Right forelimb (tissue), 1 donor: ENCODE measurements at places on chromosomes 11 and 22.

DNA sequence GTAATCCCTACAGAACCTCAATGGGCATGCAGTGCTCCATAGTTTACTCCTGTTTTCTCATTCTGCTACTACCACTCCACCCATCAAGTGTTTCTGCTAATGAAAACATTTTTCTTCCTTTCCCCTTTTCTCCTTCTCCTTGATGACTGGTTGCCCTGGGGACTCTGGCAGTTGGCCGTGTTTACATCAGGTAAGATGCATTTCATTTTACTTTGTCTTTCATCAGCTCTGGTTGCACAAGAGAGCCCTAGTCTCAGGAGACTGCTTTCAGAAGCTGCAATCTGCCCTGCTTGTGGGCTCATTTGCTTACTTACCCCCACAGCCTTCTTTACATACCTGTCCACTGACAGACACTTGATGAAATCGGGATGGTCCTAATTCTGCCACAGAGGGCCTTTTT, 19.6 kb upstream of the LIMK2 start:
- no peak for DNase-seq

- DNase-seq, result no peak
Measured at GRCh38 chr22:22151308-22151707, 93.3 kb upstream of the VPREB1 start.

GRCh38 chr11:37442576-37442975, 844.5 kb upstream of the RAG2 start:
- DNase-seq, result no peak

GRCh38 chr22:40204321-40205116, 26.8 kb downstream of the TNRC6B start:
- no peak for DNase-seq

GRCh38 chr11:45450189-45450588, 164.0 kb upstream of the SYT13 start:
- DNase-seq, result no peak

DNA sequence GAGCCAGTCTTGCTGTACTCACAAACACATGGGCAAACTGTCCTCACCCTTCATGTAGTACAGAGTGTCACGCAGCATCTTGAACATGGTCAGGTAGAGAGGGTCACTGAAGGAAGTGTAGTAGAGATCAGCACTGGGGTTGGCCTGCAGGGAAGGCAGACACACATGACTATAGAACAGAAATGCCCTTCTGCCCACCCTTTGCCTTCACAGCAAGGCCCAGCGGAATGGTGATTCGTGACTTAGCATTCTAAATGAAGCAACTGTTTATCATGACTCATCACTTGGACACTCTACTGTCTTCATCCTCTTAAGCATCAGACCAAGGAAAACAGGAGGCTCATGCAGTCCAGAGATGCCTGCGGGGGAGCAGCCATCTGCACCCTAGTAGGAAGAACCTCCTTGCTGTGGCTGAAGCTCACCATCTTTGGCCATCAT, 33.4 kb downstream of the SERPIND1 start:
- DNase-seq, result no peak

DNA sequence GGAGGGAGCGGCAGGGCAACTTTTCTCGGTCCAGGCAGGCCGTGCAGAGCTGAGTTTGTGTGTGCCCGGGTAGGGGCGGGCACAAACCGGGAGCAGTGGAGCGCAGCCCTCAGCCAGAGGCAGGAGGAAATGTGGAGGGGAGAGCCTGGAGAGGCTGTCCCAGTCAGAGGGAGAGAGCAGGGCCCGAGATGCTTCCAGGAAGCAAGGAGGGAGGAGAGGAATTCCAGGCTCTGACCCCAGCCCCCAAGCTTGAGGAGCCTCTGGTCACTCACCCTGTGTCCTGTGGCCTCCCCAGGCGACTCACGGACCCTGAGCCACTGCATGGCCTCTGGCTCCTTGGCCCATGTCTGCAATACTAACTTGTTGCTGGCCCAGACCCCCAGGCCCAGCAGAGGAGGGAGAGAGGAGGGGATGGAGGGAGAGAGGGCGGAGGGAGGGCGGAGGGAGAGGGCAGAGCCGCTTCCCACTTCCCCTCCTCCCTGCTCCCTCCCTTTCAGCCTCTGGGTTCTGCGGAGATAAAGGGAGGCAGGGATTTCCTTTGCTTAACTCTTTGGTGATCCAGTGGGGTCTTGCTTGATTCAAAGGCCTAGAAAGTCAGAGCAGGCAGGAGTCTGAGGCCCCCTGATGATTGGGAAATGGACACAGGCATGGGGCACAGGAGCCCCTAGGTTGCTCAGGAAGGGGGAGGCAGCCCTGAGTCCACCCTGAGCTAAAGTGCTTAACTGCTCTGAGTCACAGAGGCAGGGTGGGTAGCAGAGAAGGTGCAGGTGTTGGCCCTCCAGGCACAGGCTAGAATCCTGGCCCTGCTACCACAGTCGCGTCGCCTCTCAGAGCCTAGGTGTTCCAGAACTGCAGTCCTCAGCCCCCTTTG, at the start of gene C1QTNF6:
Gene C1QTNF6 (minus strand): TSS at position 357 of the 871 bp plus-strand sequence. CDS start 34 bp downstream, at position 323.
- peak; percentile 85 for DNase-seq
